Stimulated activated CD8-positive, alpha-beta memory T cell treated with anti-CD3 and anti-CD28 coated beads, Interleukin-4, amount 100 ng/mL, for 1 hour (primary cell): ENCODE measurements at places on chromosomes 4 and X.

DNA sequence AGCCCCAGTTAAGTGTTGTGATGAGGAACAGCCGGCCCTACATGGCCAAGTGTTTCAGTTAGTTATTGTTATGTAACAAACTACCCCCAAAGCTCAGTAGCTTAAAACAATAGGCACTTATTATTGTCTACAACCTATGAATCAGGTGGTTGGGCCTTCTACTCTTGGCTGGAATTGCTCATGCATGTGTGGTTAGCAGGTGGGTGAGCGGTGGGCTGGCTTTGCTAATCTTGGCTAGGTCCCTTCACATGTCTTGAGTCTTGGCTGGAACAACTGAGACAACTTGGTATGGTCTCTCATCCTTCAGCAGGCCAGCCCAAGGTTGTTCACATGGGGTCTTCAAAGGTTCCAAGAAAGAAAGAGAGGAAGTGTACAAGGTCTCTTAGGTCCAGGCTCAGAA is 54.5 kb upstream of the CHRNA9 start:
- no peak for DNase-seq

GRCh38 chr4:170198747-170199146 is 109.0 kb upstream of the AADAT start:
- DNase-seq, result no peak

GRCh38 chr4:41399231-41399630 is 138.7 kb upstream of the LIMCH1 start:
- DNase-seq, result no peak

DNA sequence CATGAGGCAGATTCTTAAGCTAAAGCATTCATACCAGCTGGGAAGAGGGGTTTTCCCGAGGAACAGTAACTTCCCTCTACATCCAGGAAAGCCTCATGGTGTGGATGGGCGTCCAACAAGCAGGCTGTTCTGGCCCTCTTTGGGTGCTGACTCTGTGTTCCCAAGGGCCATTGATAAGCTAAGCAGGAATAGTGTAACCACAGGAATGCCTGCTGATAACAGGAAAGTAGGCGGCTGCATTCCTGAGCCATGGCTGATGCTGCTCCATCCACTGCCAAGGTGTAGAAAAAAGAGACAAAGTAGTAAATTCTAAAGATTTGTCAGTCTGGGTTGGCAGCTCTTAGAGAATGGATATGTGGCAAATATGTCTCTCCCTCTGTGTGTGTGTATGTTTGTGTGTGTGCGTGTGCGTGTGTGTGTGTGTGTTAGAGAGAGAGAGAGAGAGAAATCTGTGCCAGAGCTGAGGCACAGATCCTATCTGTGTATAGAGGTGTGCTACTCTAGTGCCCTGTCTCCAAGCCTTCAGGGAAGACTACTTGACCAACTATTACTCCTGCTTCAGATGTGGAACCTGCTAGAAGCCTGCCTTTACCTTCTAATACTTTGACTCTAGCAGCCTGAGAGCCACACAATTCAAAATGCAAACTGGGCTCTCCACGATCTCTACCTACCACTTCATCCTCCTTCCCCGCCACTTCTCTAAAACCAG is 353.1 kb upstream of the NR3C2 start:
- DNase-seq, result no peak

GRCh38 chr4:129240816-129241215 is 144.9 kb downstream of the C4orf33 start:
- no peak for DNase-seq

DNA sequence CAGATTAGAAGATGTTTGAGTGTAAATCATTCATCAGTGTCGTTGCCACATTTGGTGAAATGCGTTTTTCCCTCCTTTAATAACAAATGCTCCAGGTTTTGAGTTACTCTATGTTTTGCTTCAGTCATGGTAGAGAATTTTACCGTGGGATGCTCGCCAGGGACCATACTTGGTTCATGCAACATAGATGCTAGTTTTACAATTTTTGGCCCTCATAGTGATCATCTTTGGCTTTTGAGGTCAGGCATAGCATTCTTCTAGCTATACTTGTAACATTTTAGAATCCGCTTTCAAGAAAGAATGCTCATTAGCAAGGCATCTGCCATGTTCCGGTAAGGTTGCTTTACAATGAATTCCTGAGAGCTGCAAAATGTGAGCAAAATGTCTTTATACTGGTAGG is 147.2 kb downstream of the SPCS3 start:
- no peak for DNase-seq

DNA sequence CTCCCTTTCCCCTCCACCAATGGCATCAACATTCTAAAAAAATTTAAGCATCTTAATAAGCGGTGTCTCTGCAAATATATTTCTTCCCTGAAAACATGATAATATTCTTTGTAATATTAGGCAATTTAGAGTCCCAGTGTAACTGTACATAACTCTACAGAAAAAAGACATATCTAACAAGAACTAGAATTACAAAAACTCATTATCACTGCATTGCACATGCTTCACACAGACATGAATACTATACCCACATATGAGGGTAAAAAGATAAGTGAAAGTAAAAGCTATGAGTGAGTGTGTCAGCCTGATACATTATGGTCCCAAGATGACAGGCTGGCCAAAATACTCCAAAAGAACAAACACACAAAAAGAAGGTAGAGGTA is 2.4 kb upstream of the FGB start:
- no peak for DNase-seq

- no peak for DNase-seq
These were observed 815.4 kb upstream of the PCDH10 start for GRCh38 chr4:132333724-132334047.

- DNase-seq, result no peak
These were observed 70.7 kb upstream of the RPS6KA6 start for GRCh38 chrX:84258708-84259107.

DNA sequence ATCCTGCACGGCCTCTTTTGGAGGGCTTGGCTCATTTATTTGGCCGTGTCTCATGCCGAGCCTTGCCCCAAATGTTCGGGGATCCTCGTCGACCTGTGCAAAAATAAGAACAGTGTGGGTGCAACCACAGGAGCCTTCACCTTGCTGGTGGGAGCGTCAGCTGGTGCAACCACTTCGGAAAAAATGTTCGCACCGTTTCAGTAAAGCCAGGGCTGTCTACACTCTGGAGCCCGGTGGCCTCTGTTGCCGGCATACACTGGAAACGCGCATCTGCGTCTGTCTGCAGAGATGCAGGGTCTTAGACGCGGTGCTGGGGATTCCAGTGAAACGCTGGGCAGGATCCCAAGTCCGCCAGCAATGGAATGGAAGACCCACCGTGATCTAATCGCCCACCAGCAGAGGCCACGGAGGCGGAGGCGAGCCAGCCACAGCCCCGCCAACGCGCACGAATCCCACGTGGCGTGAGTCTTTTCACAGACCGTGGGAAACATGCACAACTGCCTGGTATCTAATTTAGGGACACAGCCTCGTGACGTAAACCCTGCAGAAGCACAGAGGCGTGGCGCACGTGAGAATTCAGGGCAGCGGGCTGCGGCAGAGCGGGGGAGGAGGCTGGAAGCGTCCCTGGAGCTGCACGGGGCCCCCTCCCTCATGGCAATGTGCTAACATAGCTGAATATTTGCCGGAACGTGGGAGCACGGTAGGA is 13.8 kb upstream of the MXD4 start:
- no peak for DNase-seq

DNA sequence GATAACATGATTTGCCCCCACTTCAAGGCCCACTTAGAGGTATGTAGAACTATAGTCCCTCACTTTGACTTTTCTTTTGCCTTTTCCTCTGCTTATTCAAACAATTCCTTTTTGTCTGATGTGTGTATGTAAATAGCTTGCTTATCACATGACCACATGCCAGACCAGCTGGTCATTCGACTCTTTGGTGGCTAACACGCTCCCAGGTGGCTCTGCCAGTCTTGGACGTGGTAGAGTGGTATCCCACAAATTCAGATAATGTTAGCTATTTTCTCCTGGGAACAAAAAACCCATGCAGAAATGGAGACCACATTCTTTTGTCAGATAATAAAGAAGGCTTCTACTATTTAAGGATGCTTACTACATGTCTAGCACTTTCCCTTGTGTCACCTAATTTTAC is 47.9 kb downstream of the ARHGAP24 start:
- no peak for DNase-seq

DNA sequence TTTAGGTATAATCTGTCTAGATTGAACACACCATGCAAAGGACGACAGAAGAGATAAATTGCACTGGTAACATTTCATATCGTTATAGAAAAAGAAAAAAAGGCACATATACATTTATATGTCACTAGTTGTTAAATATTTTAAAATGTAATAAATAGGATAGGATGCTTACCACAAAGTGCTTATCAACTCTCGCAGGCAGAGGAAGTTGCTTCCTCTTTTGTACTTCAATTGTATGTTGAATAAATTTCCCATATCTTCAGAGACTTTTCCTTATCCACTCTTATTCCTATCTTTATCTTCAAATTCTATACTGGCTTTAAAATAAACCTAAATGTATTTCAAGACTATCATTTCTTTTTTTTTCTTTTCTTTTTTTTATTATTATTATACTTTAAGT is 163.3 kb upstream of the SPOCK3 start:
- no peak for DNase-seq

DNA sequence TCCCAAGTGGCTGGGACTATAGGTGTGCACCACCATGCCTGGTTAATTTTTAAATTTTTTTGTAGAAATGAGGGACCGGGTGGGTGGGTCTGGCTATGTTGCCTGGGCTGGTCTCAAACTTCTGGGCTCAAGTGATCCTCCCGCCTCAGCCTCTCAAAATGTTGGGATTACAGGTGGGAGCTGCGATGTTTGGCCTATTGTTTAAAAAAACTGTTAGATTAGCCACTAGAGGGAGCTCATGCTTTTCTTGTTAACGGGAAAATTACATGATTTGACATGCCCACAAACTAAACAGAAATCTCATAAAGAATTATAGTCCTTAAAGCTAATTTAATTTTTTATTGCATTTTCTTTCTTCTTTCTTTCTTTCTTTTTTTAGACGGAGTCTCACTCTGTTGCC is 5.0 kb upstream of the SDAD1 start:
- no peak for DNase-seq

DNA sequence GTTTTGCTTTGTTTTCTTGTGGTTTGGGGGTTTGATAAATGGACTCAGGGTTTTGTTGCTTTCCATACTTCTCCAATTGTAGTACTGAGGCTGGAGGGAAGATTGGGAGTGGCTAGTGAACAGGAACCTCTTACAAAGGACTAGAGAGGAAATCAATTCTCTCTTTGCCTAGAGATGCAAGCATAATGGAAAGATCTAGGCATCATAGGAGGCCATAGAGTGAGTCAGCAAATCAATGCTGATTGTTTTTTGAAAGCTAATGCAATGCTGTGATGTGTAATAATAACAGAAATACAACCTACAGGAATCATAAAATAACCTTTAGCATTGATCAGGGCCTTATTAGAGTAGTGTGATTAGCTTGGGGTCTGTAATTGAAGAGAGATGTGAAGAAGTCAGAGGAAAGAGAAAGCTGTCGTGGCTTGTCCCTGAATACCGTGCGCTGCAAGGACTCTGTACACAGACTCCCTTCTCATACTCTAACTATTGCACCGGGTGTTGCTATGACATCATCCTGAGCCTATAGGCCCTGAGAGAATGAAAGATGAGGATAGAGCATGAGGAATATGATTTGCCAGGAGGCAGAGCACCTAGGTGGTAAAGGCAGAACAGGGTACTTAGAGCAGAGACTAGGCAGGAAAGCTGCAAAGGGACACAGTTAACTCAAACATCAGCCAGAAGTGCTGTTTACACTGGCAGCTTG is 29.3 kb upstream of the GPR101 start:
- no peak for DNase-seq

GRCh38 chr4:121791481-121791880 is 9.6 kb upstream of the EXOSC9 start:
- DNase-seq, result no peak

- DNase-seq, result no peak
These were observed 306.6 kb downstream of the STK32B start for GRCh38 chr4:5357870-5358269.

GRCh38 chrX:130419263-130419662 is 17.5 kb downstream of the RBMX2 start:
- no peak for DNase-seq

- DNase-seq, result no peak
These were observed 19.7 kb upstream of the GPAT3 start for GRCh38 chr4:83516042-83516772.

- DNase-seq, result no peak
These were observed 303.5 kb upstream of the ARSJ start for GRCh38 chr4:114282937-114283336.

GRCh38 chr4:108644237-108644636 is 6.2 kb upstream of the OSTC start:
- no peak for DNase-seq

GRCh38 chr4:23866450-23867075 is 23.3 kb downstream of the PPARGC1A start:
- no peak for DNase-seq

DNA sequence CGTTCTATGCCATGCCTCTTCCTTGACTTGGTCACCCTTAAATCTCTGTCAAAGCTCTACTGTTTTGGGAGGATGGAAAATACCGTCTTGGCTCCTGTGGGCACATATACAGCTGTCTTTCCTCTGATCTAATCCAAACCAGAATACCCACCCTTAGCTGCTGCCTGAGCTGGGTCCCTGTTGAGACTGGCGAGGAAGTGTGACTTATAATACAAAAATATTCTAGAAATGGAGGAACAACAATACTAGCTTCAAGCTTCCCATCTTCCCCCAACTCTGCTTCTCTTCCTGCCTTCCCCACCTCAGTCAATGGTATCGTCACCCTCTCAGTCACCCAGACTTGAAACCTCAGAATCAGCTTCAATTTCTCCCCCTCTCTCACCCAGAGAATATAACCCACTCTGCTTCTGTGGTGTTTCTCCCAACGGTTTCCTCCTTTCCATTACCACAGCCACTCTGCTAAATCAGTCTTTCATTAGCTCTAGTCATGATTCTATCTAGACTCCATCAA is 599 bp upstream of the IL2RG start:
- no peak for DNase-seq

DNA sequence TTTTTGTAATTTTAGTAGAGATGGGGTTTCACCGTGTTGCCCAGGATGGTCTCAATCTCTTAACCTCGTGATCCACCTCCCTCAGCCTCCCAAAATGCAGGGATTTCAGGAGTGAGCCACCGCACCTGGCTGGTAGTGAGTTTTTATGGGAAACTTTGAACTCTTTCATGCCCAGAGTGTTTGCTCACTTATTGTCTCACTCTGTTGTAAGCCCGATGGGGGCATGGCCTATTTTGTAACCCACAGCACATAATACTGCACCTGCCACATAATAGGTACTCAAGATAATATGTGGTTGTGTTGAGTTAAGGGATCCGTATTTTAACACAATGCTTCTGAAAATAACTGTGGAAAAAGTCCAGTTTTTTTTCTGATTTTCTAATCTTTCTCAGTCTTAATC is 109.6 kb upstream of the GIMD1 start:
- DNase-seq, result no peak
